RWPE1 (cell line): ENCODE measurements at places on chromosomes 3 and 15.

- no peak for DNase-seq
Measured at GRCh38 chr15:40082195-40082883, 26.3 kb downstream of the BMF start.

DNA sequence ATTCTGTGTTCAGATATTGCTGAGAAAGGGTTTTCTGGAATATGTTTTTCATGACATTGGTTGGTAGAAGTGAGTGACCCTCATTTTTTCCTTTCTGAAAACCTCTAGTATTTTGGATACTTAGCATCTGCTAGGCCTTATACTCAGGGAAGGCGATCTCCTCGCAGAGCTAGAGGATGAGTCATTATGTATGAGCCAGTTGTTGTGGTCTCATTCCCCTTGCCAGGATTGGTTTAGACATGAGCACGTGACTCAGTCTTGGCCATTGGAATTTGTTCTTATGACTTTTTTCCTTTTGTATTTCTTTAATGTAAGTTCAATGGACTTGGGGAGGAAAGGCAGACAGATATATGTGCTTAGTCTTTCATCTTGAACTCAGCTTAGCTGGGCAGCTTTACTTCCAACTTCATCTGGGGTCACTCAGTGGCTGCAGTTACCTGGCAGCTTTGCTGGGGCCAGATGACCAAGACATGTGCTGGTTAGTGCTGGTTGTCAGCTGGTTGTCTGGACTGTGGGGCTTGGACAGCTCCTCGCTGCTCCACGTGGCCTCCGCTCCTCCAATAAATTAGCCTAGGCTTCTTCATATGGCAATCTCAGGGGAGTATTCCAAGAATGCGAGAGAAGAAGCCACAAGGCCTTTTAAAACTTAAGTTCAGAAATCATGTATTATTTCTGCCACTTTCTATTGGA, 207.5 kb downstream of the IL20RB start:
- DNase-seq = peak; percentile 69

DNA sequence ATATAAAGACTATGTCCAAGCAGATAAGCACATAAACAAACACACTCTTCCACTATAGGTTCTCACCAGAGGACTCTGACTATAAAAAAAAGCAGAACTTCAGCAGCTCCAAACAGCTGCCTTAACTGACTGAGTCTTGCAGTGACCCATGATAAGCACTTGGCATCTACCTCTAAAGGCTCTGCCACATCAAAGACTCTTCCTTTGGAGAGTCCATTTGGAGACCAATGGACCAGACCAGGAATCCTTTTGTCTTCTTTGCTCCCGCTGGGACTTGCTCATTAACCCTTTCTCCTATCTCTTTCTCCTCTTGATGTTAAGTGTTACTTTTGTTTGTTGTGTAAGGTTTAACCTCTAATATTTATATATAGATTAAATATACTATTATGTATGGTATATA, 424.1 kb downstream of the RSL24D1 start:
- no peak for DNase-seq

DNA sequence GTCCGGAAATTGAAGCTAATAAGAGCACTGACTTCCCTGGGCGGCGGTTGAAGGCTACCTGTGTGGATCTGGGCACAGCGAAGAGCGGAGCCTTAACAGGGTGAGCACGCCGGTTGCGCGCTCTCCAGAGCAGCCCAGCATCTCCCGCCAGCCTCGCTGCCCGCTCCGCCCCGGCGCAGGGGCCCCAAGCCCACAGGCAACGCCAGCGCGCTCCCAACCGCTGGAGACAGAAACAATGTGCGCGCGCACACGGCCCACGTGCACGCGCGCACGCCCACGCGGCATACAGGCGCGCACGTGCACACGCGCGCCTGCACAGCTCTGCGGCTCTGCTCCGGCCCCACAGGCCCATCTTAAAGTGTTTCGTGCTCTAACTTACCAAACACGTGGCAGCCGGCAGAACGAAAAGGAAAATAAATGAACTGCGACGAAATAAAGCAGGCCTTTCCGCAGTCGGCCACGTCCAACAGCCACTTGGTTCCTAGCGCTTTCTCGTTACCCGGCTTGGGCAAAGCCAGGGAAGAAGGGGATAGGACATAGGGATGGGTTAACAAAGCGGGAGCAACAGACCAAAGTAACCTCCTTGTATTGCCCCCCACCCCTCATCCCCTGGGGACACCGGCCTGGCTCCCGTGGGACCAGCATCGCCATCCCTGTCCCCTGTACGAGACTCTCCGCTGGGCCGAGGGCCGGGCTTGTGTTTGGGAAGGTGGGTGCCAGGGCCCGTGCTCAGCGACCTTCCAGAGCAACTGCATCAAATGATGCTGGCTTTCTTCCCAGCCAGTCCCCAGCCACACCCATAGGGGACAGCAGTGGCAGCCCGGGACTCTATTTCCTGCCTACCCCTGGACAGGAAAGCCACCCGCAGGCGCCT, 203.7 kb downstream of the ABHD5 start:
- peak; percentile 45 for DNase-seq

- DNase-seq = no peak
Measured at GRCh38 chr3:184031187-184031792, at the start of gene HTR3D. Gene HTR3D, plus strand, starts transcription at chr3:184031742. Its CDS starts 0 bp downstream, at chr3:184031742.

- DNase-seq = no peak
Measured at GRCh38 chr3:12817343-12817710, 20.8 kb downstream of the CAND2 start.

- peak; percentile 70 for DNase-seq
Measured at GRCh38 chr15:59917504-59918157, 86.5 kb upstream of the FOXB1 start.

DNA sequence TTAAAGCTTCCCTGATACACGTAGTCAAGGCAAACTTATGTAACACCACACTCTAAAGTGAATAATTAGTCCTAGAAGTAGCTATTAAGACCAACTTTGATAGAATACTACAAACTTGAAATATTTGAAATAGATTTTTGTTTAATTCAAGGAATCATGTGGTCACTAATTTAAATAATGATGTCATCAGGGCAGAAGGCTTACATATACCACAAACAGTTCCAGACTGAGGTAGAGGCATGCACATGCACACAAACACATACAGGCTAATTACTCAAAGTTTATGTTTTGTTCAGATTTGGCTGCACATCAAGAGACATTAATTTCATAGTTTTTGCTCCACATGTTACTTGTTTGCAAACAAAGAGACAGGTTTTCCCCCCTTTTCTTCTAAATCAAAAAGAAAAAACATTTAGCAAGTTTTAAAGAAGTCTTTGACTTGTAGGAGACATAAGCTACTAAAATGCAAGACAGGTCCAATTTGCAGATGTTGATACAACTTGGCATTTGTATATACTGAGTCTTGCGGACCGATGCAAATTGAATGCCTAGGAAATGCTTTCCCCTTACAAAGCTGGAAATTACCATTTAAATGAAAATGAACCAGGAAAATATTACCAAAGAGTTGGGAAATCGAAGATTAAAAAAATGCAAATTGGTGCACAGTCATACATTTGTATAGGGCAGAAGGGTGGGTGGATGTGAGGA, 594.8 kb downstream of the MAGI1 start:
- DNase-seq = no peak

GRCh38 chr15:95226835-95227234, 995.5 kb downstream of the MCTP2 start:
- peak; percentile 50 for DNase-seq

DNA sequence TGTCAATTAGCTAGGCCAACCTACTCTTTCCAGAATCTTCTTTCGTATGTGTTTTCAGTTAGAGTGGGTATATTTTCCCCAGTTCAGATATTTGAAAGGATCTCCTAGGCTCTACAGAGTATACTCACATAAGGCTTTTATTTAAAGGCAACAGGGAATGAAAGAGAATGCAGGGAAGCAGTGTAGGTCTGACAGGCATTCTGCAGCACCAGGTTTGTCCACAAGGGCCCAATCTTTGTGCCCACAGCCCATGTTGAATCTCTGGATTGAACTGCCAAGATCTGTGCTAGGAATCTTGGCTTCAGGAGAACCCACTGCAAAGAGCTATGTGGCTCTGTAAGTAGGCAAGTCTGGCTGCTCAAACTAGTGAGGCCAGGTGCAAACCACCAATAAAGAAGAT, 24.2 kb upstream of the GALNT15 start:
- DNase-seq = no peak

DNA sequence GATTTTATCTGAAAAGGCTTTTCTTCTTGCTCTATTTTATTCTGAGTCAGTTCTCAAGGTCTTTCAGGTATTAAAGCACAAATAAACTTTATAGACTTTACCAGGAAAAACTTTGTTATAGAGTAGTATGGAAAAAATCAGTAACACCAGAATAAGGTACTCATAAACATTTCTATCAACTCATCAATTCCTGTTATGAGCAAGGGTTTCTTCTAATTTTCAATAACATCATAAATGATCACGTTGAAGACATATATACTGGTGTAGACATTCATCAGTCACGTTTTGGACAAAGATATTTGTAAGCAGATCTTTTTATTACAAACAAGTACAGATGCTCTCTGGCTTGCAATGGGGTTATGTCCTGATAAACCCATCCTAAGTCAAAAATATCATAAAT, 9.6 kb upstream of the HDC start:
- no peak for DNase-seq

- no peak for DNase-seq
Measured at GRCh38 chr15:75156326-75157215, 45.1 kb upstream of the C15orf39 start.

DNA sequence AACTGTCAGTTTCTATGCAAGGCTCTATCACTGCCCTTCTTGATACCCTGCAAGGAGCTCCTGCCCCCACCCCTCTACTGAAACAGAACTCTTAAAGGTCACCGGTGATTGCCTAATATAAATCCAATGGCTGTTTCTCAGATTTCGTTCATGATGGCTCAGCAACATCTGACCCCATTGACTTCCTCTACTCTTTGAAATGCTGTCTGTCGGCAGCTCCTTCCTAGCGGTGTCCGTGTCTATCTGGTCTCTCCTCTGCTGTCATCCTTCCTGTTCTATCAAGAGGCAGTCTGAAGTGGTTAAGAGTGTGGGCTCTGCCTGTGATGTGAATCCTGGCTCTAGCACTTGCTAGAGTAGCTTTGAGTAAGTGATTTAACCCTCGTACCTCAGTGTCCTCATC, 5.5 kb downstream of the TMEM266 start:
- DNase-seq = no peak

DNA sequence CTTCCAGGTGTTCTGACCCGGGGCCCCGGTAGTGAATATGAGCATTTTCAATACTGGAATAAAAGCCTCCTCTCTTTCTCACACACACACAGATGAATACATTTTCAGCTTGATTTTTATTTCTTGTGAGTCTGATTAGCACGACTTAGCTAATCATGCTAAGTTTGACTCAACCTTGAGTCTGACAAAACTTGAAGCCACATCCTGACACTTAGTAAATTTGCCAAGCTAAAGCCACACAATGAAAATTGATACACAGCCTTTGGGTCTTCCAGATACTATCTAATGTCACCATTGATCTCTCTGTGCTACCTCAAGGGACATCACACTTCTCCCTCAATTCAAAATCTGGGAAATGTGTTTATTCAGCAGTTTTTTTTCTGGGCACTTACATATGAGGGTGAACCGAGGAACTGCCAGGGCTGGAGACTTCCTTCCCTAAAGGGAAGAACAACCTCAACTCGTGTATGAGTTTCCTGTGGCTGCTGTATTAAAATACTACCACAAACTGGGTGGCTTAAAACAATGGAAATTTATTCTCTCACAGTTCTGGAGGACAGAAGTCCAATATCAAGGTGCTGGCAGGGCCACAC, 18.6 kb downstream of the TMEM266 start:
- no peak for DNase-seq

DNA sequence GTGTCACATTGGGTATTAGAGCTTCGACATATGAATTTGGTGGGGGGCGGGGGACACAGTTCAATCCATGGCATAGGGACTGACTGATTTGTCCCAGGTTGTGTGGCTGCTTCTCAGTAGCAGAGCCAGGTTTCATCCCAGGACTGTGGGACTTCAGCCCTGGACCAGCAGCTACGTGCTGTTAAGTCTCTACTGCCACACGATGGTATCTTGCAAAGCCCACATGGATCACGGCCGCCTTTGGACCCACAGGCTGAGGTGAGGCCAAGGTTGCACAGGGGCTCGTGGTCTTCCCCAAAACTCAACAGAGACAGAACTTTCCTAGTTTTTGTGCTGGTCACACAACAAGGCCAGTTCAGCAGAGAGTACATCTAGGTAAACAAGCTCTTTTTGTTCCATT, 97.4 kb downstream of the LRRK1 start:
- no peak for DNase-seq

- DNase-seq = peak; percentile 32
Measured at GRCh38 chr3:32994045-32994444, 42.6 kb downstream of the CCR4 start.

- no peak for DNase-seq
Measured at GRCh38 chr15:25543196-25543595, 104.4 kb upstream of the UBE3A start.

DNA sequence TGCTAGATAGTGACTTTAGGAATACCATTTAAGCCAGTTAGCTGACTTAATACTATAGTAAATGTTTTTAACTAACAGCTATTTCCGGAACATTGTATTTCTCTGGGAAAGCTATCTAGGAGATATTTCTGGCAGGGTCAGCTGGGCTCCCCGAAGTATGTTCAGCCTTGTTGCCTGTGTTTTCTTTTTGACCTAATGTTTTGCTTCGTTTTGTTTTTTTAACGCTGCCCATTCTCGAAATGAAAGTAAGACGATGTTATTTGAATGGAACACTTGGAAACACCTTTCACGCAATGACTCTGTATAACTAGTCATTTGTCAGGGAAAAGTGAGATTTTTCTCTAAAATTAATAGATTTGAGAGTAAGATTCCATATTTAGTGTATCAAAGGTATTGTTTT, 702.9 kb upstream of the NAALADL2 start:
- DNase-seq = no peak

- no peak for DNase-seq
Measured at GRCh38 chr3:108241146-108241545, 18.9 kb upstream of the IFT57 start.

- no peak for DNase-seq
Measured at GRCh38 chr3:129961141-129961541, 13.4 kb upstream of the TRH start.

DNA sequence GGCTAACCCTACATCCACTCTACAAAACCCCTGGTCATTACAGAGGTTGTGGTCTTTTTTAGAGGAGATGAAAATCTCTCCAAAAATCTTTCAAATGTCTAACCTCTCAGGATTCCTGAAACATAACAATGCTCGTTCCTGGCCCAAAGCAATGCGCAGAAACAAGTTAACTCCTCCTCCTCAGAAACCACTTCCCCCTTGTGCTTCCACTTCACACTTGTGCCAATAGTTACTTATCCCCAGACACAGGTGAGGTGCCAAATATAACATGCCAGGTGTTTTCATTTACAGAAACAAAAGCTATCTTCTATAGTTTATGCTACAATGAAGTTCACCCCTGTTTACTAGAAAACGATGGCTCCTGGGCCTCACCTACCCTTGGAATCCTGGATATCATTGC, 6.2 kb downstream of the NDUFAF1 start:
- DNase-seq = no peak

GRCh38 chr3:142434503-142434902, 13.3 kb downstream of the XRN1 start:
- no peak for DNase-seq
